ENCODE measurements at places on chromosomes 3 and 15. TPM values are rescaled to one million over a fixed set of nuclear protein-coding genes. Genes with fewer than 3 reads are reported as not detected.

- peak; percentile 80 for DNase-seq
Observed at GRCh38 chr15:90482124-90483011, 47.4 kb upstream of the CRTC3 start.

- DNase-seq: no peak
Observed at GRCh38 chr15:20358066-20358778, 183.4 kb downstream of the GOLGA6L6 start.

DNA sequence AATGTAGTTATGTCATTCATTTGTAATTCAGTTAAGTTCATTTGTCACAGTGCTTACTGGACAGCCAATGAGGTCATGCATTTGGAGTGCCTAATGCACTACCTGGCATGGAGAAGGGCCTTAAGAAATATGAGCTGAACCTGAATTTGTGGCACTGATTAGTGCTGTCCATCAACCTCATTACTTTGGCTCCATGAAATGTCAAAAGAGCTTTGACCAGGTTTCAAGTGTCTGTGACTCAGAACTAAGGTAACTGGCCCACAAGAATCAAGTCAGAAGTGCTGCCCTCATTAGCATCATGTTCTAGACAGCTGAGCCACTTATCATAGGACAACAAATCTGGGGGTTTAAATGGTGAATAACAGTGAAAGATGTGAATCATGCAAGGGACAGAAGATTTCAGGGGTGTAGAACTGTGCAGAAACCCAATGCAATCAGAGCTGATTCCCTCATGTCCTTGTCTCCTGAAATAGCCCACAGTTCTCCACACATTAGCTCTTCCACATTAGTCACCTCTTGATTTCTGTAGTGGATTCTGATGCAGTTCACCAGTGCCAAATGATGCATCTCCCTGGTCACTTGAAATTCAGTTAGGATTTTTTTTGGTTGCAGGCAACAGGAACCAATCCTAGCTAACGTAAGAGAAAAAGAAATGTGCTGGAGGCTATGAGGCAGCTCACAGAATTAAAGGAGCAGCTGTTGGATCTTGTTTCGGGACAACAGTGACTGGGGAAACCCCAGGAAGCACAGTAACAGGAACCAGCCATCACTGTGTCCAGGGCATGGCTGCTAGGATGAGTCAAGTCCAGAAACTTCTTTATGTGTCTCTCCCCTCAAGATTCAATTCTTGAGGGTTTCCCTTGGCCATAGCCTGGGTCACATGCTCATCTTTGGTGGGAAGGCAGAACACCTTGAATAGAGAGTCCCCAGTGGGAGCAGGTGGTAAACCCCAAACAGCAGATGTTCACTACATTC is 38.7 kb downstream of the CHST2 start:
- DNase-seq: peak; percentile 48

- DNase-seq: peak; percentile 22
Observed at GRCh38 chr3:31839144-31839917, 141.7 kb downstream of the OSBPL10 start.

DNA sequence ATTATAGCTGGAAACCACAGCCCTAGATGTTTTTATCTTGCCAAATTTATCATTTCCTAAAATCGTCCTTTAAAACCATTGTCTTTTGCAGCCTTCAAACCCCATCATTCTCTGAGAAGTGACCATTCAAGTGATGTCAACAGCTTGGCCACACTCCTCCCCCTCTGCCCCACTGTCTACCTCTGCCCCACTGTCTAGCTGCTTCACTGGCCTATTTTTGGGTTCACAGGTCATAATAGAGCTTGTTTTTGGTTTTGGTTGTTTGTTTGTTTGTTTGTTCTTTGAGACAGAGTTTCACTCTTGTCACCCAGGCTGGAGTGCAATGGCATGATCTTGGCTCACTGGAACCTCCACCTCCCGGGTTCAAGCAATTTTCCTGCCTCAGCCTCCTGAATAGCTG is 93.2 kb upstream of the IL12A start:
- DNase-seq: no peak

GRCh38 chr3:80734483-80734882 is 966.7 kb upstream of the ROBO1 start:
- DNase-seq: no peak

DNA sequence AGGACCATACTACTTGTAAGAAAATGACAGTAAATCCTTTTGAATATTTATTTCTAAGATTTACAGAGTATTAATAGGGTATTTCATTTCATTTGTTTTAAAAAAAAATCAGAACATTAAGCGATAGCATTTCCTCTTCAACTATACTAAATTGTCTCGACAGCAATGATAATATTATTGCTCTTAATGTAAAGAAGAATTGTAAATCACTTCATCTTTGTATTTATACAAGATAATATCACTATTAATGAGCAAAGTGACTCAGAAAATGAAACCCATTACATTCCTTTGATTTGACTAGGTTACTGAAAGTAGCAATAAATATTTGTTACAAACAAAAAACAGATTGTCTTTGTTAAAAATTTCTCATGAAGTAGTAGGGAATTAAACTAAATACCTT is 131.1 kb upstream of the CNTN4 start:
- DNase-seq: no peak

DNA sequence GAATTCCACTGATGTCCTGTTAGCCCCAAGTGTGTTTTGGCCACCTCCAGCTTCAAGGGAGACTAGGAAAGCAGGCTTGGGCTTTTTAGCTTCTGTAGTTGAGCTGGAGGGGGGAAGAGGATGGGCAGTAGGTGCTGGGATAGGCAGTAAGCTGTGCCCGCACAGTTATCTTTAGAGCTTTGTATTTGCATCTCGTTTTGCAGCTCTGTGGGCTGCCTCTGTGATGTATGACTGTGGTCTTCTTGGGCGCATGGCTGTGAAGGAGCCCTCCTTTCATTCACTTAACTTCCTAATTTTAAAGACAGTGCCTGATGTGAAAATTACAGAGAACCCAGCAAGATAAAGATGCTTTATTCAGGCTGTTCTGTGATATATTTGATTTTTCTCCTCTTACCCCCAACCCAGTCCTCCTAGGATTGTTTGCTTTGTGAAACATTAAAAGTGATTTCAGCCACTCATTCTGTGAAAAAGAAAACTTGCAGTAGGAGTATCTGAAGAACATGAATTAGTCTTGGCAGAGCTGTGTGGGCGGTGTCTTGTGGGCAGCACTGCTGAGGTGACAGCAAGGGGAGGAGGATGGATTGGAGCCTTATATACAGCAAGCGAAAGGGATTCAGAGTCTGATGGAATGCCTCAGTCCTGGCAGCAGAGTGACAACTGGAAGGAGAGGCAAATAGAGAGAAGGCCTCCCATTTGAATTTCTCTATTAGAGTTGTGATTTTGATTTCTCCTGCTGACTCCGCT is 74.3 kb downstream of the LARS2 start:
- DNase-seq: peak; percentile 8

DNA sequence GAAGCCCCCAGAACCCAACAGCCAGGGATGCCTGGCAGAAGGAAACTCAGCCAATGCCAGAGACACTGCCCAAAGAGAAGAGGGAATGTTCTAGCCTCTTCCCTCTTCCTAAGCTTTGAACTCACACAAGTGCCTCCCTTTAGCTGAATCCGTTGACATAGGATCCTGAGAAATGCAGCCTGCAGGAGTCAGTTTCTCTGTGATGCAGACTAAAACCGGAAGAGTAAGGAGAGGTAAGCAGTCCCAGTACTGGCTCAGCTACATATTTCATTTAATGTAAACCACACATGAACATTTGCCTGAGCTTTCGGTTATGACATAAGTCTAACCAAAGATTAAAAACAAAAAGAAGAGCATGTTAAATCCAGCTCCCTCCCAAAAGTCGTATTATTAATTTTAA is 768.7 kb downstream of the TBL1XR1 start:
- DNase-seq: no peak

DNA sequence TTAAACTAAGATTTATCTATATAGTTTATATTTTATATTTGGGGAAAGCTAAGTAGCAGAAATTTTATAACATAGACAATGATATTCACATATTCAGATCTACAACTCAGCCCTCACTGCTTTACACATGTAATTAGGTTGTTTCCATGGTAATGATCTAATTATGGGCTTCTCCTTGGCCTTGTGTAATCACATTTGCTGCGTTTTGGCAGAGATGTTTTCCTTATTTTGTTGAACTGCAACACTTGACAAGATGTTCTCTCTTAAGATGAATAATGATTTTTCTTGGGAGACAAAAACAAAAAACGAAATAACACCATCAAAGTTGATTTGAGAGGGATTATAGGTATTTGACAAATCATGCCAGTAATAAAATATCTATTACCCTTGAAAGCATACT is 635.6 kb upstream of the TBL1XR1 start:
- DNase-seq: no peak

GRCh38 chr3:187208159-187208558 is 10.9 kb downstream of the RTP1 start:
- peak; percentile 84 for DNase-seq

GRCh38 chr15:93028111-93028631 is 60.8 kb downstream of the RGMA start:
- peak; percentile 17 for DNase-seq

- DNase-seq: peak; percentile 77
Observed at GRCh38 chr3:23959135-23959900, 14.2 kb downstream of the NR1D2 start.

The CYP11A1 gene
- total RNA-seq: 0.33 TPM

The SOX2 gene
- not detected for total RNA-seq

The GRIP2 gene
- 0.90 TPM for total RNA-seq

The CEP19 gene
- total RNA-seq: 4.0 TPM

The CTDSPL gene
- total RNA-seq: 30.1 TPM

All from fibroblast of the aortic adventitia (primary cell).